Skin of body (tissue), 3 donors: ENCODE measurements at places on chromosomes 4 and X.

GRCh38 chr4:128604840-128605239, 204.7 kb upstream of the JADE1 start:
- no peak for DNase-seq

DNA sequence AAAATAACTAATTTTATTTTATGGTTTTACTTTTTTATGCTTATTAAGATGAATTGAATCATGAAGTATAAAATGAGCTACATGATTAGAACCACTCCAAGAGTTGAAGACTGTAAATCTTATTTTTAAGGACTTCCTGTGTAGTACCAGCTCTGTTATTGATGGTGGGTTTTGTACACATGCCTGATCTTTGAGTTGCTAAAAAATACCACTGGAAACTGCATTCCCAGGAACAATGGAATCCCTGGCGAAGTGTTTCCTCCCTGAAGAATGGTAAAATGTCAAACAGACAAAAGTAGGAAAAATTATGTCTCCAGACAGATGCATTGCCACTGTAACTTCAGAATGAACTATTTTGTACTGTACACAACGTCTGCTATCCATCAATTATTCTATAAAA, 935.4 kb upstream of the TENM3 start:
- DNase-seq, result no peak

GRCh38 chr4:88841635-88842034, 144.0 kb upstream of the NAP1L5 start:
- DNase-seq, result no peak

- no peak for DNase-seq
Observed at GRCh38 chr4:7929118-7929951, 10.3 kb downstream of the AFAP1 start.

DNA sequence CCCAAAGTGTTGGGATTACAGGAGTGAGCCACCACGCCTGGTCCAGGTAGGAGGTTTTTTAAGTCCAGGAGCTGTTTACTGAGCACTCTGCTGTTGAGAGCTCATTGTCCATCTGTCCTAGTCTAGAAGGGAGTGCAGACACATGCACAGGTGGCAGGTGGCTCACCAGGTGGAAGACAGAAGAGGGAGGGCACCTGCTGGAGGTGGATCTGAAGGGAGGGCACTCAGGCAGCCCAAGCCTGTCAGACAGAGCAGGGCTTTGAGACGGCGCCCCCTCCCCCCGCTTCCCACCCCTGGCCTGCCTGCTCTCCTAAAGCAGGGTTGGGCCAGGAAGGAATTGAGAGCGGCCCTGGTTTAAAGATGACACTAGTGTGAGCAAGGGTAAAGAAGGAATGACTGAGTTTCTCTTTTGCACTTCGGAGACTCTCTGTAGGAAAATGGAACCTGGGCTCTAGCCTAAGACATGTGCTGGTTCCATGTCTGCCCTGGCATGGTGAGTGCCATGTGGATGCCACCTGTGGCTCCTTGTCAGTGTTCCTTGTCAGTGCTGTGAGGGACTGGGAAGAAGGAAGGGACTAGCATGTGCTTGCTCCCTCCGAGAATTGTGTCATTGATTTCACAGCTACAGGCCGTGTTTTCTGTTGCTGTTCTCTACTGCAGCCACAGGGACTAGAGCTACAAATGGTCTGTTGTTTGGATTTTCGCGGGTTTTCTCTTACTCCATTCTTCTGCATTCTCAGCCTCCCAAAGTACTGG, 108.6 kb downstream of the TNIP2 start:
- DNase-seq, result no peak

- DNase-seq, result no peak
Observed at GRCh38 chrX:110316351-110317060, 1.4 kb downstream of the AMMECR1 start.
